ENCODE measurements at places on chromosomes 3 and 15.

DNA sequence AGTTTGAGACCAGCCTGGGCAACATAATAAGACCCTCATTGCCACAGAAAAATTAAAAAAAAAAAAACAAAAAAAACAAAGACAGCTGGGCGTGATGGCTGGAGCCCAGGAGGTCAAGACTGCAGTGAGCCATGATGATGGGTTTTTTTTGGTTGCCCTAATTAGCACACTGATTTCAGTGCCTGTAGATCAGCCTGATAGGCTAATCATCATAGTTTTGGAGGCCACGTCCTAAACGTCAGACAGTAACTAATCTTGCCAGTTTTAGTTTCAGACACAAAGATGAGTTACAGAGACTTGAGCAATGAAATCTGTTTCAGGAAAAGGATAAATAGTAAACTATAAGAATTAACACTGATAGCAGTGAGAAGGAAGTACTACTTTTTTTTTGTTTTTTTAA is 55.4 kb downstream of the LRCH3 start:
- DNase-seq: no peak

DNA sequence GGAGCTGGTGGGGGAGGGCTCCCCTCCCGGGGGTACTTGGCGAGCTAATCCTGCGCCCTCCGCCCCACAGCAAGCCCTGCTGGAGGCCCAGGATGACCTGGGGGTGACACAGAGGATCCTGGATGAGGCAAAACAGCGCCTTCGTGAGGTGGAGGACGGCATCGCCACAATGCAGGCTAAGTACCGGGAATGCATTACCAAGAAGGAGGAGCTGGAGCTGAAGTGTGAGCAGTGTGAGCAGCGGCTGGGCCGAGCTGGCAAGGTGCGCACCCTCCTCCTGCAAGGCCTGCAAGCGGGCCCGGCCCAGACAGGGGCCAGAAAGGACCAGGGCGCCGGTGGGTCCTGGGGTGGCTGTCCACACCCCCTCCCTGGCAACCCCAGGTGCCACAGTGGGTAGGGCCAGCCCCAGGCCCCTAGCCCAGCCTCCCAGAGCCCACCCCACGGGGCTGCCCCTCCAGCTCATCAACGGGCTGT is 56.5 kb downstream of the SEMA3G start:
- no peak for DNase-seq

DNA sequence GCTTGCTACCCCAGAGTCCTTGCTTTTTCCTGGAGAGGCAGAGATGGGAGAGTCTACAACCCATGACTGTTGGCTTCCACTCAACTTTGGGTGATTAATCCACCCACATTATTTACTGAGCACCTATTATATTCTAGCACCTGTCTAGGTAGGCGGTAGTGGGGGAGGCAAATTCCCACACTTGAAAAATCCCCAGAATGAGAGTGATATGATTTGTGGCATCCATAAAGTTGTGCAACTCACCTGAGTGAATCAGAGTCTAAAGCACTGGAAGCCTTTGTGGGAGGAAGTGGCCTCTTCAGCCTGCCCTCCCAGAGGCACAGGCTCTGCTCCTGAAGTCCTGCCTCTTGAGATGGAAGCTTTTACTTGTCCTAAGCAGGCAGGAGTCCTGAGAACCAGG is 40.4 kb upstream of the CTNNB1 start:
- DNase-seq: no peak

GRCh38 chr15:90360746-90361145 is 8.7 kb downstream of the ZNF774 start:
- DNase-seq: no peak

DNA sequence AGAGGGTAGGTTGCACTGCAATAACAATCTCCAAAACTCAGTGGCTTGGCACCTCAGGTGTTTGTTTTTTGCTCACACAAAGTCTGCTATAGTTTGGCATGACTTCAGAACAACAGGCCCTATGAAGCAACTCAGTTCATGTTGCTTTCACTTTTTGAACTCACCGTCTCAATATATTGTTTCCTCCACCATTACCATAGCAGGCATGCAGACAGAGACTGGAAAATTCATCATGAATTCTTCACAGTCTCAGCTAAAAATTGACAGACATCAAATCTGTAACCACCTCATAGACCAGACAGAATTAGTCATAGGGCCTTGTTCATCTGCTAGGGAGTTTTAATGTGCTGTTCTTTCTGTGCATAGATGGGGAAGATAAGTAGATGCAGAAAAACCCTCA is 161.4 kb upstream of the POU1F1 start:
- DNase-seq: no peak

- no peak for DNase-seq
Measured at GRCh38 chr15:31279221-31280045, 47.2 kb upstream of the KLF13 start.

GRCh38 chr3:42159706-42160472 is 68.7 kb downstream of the TRAK1 start:
- DNase-seq: no peak

DNA sequence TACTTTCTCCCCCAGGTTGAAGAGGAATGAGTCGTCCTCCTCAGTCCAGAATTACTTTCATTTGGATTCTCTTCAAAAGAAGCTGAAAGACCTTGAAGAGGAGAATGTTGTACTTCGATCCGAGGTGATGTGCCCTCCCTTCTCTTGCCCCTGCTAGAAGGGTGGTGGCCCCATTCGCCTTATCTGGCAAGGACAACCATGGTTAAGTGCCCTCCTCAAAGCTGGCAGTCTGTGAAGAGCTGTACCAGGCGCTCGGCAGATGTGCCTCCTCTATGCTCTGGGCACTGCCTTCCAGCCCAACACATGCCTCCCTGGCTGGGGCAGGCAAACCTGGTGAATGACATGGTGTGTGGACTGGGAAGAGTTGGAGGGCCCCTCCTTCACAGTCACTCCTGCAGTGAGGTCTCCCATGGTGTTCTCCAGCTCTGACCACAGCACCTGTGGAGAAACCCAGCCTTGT is 77.0 kb downstream of the CCK start:
- DNase-seq: no peak

DNA sequence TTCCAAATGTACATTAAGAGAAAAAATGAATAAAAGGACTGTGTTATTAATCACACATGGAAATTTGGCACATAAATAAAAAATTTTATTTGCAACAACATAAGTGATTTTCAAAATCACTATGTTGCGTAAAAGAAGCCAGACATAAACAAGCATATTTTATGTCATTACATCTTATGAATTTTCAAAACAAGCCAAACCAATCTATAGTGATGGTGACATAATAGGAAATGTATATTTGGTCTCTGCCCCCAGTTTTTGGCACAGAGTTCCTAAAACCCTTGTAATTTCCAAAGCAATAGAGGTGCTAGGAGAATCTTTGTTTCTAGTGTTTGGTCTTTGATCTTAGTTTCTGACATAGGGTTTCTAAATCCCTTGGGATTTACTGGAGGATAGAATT is 543.3 kb downstream of the ZBBX start:
- DNase-seq: no peak

GRCh38 chr15:81002009-81002330 is 1.2 kb downstream of the TLNRD1 start:
- no peak for DNase-seq

- DNase-seq: no peak
Measured at GRCh38 chr15:75063889-75064288, 40.5 kb downstream of the PPCDC start.

DNA sequence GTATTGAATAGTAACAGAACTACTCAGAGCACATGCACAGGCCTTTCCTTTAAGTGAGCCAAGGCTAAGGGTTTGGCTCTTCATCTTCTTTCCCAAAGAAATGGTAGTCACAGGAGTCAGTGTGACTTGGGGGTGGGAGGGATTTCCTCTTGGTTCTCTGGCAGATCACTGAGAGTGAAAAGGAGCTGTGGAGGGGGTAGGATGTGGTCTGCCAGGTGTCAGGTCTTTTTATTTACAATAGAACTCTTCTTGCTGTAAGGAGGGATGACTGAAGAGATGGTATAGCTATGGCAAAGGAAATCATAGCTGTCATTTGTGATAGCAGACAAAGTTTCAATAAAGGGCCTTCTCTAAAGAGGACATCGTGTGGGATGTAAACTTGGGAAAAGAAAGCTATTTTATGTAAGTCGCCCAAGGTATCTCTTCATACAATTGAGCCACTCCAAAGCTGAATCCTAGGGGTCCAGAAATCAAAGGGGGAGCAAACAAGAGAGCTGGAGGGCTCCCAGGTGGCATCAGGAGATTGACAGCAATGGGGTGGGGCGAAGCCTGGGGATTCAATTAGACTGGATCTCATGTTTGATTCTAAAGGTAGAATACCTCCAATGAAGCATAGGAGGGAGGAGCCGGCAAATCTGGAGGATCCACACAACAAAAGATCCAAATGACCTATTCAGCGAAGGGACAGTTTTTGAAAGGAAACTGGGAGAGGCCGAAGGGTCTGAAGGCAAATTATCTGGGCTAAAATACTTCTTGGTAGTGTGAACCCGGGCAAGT is 20.0 kb upstream of the CHD2 start:
- DNase-seq: no peak

GRCh38 chr3:114033721-114034120 is 22.6 kb downstream of the CCDC191 start:
- DNase-seq: no peak

DNA sequence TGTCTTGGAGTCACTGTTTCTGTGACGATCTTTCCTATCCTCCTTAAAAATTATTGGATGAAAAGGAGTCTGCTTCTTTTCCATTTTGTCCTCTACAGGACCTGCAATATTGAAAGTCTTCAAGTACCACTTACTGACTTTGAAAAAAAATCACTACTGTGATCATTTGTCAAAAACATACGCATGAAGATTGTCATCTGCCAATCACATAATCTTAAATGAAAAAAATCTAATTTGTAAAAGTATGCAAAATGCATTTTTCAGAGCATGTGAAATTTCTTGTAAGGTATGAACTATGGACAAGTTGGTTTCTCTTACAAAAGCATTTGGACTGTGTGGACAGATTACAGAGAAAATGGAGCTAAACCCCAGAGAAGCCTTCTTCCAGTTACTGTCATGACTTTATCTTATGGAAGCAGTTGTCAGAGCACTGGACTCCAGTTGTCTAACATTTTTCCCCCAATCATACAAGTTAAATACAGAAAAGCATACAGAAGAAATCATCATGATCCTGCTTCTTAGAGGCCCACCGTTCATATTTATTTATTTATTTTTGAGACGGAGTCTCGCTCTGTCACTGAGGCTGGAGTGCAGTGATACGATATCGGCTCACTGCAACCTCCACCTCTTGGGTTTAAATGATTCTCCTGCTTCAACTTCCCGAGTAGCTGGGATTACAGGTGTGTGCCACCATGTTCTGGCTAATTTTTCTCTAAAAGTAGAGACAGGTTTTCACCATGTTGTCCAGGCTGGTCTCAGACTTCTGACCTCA is 3.4 kb upstream of the PXK start:
- DNase-seq: no peak

- no peak for DNase-seq
Measured at GRCh38 chr3:180116658-180117057, 79.9 kb upstream of the PEX5L start.

DNA sequence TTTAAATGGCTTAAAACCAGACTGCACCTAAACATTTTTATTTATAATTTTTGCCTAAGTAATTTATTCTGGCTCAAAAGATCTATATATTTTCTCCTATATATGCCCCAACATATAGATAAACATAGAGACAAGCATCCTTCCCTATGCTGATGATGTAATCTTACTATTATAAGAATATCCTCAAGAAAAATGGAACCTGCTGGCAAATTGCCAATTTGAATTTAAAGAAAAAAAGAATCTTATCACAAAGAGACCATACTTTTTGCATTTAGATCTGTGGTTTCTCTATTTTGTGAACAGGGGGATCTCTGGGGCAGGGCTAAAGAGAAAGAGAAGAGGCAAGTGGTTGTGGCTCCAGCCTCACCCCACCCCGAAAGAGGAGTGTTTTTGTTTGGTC is 107.2 kb upstream of the CMC1 start:
- no peak for DNase-seq

DNA sequence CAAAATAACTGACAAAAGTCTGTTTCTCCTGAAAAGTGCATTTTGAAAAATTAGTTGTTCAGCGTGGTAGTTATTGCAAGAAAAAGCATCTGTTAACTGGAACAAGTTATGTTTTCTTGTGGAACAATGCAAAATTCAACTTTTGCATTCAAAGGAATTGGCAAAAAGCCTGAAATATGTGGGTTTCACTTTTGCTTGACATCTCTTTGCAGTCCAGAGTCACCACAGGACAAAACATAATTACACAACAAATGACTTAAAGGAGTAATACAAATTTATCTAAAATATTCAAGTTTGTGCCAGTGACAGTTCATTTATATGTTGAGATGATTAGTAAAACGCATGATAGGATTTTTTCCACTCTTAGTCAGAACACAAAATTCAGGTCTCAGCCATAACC is 96.3 kb upstream of the P2RY1 start:
- no peak for DNase-seq

GRCh38 chr3:113241292-113242095 is 30.1 kb downstream of the BOC start:
- no peak for DNase-seq

- no peak for DNase-seq
Measured at GRCh38 chr3:42631620-42632019, 21.9 kb upstream of the ZBTB47 start.

DNA sequence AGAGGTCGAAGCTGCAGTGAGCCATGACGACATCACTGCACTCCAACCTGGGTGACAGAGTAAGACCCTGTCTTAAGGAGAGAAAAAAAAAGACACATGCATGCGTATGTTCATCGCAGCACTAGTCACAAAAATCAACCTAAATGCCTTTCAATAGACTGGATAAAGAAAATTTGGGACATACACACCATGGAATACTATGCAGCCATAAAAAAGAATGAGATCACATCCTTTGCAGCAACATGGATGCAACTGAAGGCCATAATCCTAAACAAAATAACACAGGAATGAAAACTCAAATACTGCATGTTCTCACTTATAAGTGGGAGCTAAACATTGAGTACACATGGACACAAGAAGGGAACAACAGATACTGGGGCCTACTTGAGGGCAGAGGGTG is 53.1 kb downstream of the FSIP1 start:
- no peak for DNase-seq

- no peak for DNase-seq
Measured at GRCh38 chr3:32359766-32360492, 31.7 kb upstream of the CMTM7 start.

DNA sequence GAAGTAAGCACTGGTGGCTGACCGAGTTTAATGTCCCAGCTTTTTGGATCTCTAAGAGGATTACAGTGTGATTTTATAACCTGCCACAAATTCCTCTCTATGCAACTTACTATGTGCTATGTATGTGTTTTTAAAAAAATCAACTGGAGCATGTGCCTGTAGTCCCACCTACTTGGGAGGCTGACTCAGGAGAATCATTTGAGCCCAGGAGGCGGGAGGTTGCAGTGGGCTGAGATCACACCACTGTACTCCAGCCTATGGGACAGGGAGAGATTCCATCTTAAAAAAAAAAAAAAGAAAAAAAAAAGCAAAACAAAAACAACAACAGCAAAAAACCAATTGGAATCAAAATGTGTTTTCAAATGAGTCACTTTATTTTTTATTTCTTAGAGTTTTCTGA is 29.6 kb downstream of the DUT start:
- DNase-seq: no peak

GRCh38 chr3:124860599-124860998 is 26.6 kb downstream of the ITGB5 start:
- DNase-seq: no peak

Data from activated T-helper 1 cell treated with Interleukin-2 at 50 U/mL for 16 hours (primary cell).